Upper lobe of right lung (tissue), 1 donor: ENCODE measurements at places on chromosomes 7 and 10. TPM values are rescaled to one million over a fixed set of nuclear protein-coding genes. Genes with fewer than 3 reads are reported as not detected.

NKX2-3 gene
- total RNA-seq = 0.26 TPM

CPN1 gene
- not detected for total RNA-seq

KCNIP2 gene
- total RNA-seq = 3.0 TPM

TRIM73 gene
- total RNA-seq = 4.4 TPM

NEBL gene
- total RNA-seq = 106 TPM

BTBD16 gene
- total RNA-seq = 0.35 TPM

DNA sequence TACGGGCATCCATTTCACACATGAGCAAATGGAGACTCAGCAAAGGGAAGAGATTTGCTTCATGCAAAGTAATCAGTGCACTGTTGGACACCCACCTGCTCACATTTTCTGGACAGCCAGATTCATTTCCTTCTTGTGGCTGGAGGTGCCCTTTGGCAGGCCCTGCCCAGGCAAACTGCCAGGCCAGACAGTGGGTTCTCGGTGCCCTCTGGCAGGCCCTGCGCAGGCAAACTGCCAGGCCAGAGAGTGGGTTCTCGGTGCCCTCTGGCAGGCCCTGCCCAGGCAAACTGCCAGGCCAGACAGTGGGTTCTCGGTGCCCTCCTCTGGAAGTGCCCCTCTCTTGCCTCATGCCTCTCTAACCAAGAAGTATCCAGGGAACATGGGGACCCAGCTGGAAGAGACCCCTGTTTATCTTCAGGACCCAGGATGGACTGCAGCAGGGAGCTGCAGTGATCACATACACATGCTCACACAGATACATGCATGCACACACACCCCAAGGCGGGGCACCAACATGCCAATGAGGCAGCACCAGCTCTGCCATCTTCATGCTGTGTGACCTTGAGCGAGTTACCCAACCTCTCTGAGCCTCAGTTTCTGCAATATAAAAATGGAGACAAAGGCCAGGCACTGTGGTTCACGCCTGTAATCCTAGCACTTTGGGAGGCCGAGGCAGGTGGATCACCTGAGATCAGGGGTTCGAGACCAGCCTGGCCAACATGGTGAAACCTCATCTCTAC lies 67.1 kb downstream of the OAT start:
- H3K4me3 ChIP-seq = no peak overlapping the region
- H3K36me3 ChIP-seq = no peaks in the 10 kb centered on the region
- H3K27ac ChIP-seq = no peak overlapping the region
- peaks cover 10% of the 10 kb centered on the region for H3K4me1 ChIP-seq

DNA sequence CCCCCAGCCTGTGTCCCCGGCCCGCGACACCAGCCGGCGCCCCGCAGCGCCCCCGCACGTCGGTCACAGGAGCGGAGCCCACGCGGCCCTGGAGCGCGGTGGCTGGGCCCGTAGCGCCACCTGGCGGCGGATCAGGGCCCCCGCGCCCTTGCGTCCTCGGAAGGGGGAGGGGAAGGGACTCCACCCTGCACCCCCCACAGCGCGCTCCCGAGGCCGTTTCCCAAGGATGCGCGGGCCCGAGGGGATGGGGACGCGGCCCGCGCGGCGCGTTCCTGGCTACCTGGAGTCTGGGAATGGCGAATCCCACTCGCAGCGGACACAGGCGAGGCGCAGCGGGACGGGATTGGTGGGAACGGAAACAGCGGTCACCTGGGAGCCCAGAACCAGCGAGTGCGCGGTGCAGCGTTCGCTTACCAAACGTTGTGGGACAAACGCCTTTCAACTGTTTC lies 23.8 kb upstream of the MKI67 start:
- DNase-seq = peak; percentile 85
- peaks cover 14% of the 10 kb centered on the region for H3K27me3 ChIP-seq
- H3K4me3 ChIP-seq = peak overlapping the region; percentile 51
- H3K36me3 ChIP-seq = no peaks in the 10 kb centered on the region

DNA sequence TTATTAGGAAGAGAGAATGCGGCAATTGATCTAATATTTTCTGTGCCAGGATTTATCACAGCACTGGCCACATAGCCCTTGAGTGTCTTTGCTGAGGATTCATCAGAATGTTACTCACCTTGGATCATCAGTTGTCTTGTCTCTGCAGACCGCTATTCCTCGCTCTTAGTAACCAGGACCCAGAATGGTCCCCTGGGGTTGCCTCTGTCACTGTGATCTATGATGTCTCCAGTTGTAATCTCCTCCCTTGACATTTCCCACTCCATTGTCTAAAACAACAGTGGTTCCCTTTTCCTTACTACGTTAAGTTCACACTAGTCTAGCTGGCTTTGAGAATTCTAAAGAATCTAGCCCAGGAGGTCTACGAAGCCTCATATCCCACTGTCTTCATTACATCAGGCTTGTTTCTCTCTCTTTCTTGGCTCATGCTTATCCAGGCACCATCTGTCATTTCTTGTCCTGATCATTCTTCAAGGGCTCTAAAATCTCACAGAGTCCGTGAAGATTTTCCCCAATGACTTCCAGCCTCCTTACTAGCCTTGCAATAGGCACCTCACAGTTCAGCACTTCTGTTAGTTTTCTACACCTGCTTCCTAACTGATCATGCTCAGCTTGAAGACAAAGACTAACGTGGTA lies 125.8 kb downstream of the CUBN start:
- DNase-seq = no peak
- no peak overlapping the region for H3K4me3 ChIP-seq
- no peaks in the 10 kb centered on the region for H3K27me3 ChIP-seq

GRCh38 chr7:14380881-14381280 lies 391.4 kb upstream of the ETV1 start:
- no peaks in the 10 kb centered on the region for H3K4me1 ChIP-seq
- H3K27me3 ChIP-seq = no peaks in the 10 kb centered on the region
- no peaks in the 10 kb centered on the region for H3K36me3 ChIP-seq
- no peak overlapping the region for H3K27ac ChIP-seq
- H3K4me3 ChIP-seq = no peak overlapping the region

GRCh38 chr10:20776384-20777118 lies 120.6 kb downstream of the NEBL start:
- no peak overlapping the region for H3K27ac ChIP-seq
- no peak for DNase-seq
- H3K4me3 ChIP-seq = no peak overlapping the region
- no peaks in the 10 kb centered on the region for H3K27me3 ChIP-seq
- no peaks in the 10 kb centered on the region for H3K36me3 ChIP-seq

DNA sequence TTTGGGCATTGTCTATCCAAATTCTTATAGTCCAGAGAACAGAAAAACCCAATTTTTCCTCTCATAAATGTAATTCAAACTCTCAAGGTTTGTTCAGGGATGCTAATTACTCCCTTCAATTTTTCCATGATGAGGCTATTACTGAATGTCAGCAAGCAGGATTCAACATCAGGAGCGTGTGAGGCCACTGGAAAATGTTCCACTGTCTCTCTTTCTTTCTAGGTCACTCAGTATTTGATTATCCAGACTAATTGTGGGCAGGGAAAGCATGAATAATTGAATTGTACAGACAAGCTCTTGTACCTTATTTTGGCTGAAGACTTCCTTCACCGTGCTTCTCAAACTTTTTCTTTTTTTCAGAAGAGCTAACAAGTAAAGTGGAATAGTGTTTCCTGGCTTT lies 30.7 kb downstream of the THNSL1 start:
- H3K27ac ChIP-seq = no peak overlapping the region
- no peak for DNase-seq
- peaks cover 3% of the 10 kb centered on the region for H3K27me3 ChIP-seq
- no peaks in the 10 kb centered on the region for H3K4me1 ChIP-seq
- no peaks in the 10 kb centered on the region for H3K36me3 ChIP-seq

GRCh38 chr10:99938563-99938962 lies 71.2 kb downstream of the DNMBP start:
- no peaks in the 10 kb centered on the region for H3K36me3 ChIP-seq
- H3K27me3 ChIP-seq = no peaks in the 10 kb centered on the region
- H3K4me3 ChIP-seq = no peak overlapping the region
- no peak for DNase-seq

- peak overlapping the region; percentile 30 for H3K27ac ChIP-seq
- DNase-seq = peak; percentile 73
- H3K27me3 ChIP-seq = no peaks in the 10 kb centered on the region
- H3K36me3 ChIP-seq = no peaks in the 10 kb centered on the region
Observed at GRCh38 chr10:12333380-12334185, 15.8 kb upstream of the CAMK1D start.

- no peak overlapping the region for H3K4me3 ChIP-seq
- DNase-seq = peak; percentile 23
- H3K27me3 ChIP-seq = no peaks in the 10 kb centered on the region
- H3K36me3 ChIP-seq = no peaks in the 10 kb centered on the region
- peaks cover 20% of the 10 kb centered on the region for H3K4me1 ChIP-seq
- no peak overlapping the region for H3K27ac ChIP-seq
Observed at GRCh38 chr7:130366564-130366963, 13.7 kb upstream of the CPA1 start.

- DNase-seq = no peak
- H3K4me3 ChIP-seq = no peak overlapping the region
- no peaks in the 10 kb centered on the region for H3K36me3 ChIP-seq
- H3K27ac ChIP-seq = no peak overlapping the region
- H3K27me3 ChIP-seq = no peaks in the 10 kb centered on the region
Observed at GRCh38 chr7:113431406-113431805, 313.1 kb upstream of the SMIM30 start.

DNA sequence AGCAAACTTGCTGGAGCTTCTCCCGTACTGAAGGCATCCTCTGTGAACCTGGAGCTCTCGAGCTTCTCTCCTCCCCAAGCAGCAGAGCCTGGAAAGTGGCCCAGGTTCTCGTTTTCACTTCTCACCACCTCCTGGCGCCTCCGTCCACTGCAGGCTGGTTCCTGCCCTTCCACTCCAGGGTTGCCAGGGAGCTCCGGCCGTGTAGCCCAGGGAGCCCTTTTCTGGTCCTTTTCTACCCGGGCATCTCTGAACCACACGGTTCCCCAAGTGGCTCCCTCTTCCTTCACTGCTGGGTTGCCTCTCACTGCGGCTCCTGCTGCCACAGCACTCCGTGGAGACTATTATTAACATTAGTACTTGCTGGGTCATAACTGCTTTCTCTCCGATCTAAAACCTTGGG lies 208.6 kb upstream of the PPP2R2D start:
- H3K27ac ChIP-seq = no peak overlapping the region
- no peak overlapping the region for H3K4me3 ChIP-seq
- peak; percentile 42 for DNase-seq
- H3K4me1 ChIP-seq = no peaks in the 10 kb centered on the region
- no peaks in the 10 kb centered on the region for H3K36me3 ChIP-seq

GRCh38 chr10:44830022-44830421 lies 81.1 kb upstream of the TMEM72 start:
- no peaks in the 10 kb centered on the region for H3K4me1 ChIP-seq
- no peaks in the 10 kb centered on the region for H3K36me3 ChIP-seq
- H3K4me3 ChIP-seq = no peak overlapping the region
- no peak for DNase-seq

DNA sequence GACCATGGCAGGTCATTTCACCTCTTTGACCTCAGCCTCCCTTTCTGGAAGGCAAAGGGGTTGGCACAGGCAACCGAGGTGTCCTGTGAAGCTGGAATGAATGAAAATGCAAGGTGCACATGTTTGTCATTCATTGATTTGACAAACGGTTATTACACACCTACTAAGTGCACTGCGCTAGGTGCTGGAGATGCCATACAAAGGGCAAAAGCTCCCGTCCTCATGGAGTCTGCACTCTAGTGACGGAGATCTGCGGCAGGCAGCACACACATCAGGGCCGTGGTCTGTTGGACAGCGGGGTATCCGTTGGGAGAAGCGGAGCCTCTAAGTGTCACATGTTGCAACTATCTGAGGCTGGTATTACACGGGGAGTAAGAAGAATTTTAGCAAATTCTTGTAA lies 44.2 kb downstream of the PRF1 start:
- peaks cover 10% of the 10 kb centered on the region for H3K36me3 ChIP-seq
- H3K4me1 ChIP-seq = peaks cover 42% of the 10 kb centered on the region
- no peak overlapping the region for H3K4me3 ChIP-seq
- no peak overlapping the region for H3K27ac ChIP-seq

GRCh38 chr7:101185258-101185839 lies 5.3 kb upstream of the NAT16 start:
- H3K27me3 ChIP-seq = peaks cover 25% of the 10 kb centered on the region
- no peaks in the 10 kb centered on the region for H3K36me3 ChIP-seq
- H3K4me1 ChIP-seq = no peaks in the 10 kb centered on the region
- DNase-seq = no peak

GRCh38 chr10:119450606-119451299 lies 91.8 kb downstream of the RGS10 start:
- no peak for DNase-seq
- H3K27me3 ChIP-seq = no peaks in the 10 kb centered on the region
- H3K4me1 ChIP-seq = no peaks in the 10 kb centered on the region
- H3K27ac ChIP-seq = no peak overlapping the region
- H3K4me3 ChIP-seq = no peak overlapping the region

DNA sequence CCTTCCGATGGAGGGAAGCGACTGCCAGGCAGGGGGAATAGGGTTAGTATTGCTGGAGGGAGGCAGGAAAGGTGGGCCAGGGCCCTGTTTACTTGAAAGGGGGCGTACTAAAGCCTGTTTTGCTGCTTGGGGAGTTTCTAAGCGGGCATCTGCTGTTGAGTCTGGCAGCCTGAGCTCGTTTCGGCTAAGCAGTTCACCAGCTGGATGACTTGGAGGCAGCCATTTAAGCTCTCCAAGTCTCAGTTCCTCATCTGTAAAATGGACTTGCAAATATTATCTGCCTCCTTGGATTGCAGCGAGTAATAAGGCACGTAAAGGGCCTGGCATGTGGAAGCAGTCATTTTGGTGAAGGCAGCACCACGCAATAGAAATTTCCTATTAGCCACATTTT lies 44.0 kb downstream of the LDB3 start:
- H3K36me3 ChIP-seq = no peaks in the 10 kb centered on the region
- peaks cover 11% of the 10 kb centered on the region for H3K4me1 ChIP-seq
- H3K27ac ChIP-seq = peak overlapping the region; percentile 92
- no peaks in the 10 kb centered on the region for H3K27me3 ChIP-seq
- H3K4me3 ChIP-seq = peak overlapping the region; percentile 75

DNA sequence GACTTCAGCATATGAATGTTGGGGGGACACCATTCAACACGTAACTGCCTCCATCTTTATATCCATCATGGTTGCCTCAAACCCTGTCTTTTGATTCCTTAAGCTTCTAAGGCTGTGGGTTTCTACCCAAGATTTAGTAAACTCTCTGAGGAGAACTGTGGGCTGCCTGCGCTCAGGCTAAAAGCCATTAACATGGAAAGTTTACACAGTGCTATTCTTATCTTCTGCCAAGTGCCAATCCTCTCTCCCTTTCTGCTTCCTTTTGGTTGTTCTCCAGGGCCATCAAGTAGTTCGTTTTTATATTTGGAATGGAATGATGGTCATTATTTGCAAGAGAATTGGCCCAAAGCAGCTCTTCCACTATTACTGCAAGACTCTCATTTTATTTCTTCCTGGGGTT lies 97.3 kb upstream of the KLF14 start:
- H3K4me1 ChIP-seq = no peaks in the 10 kb centered on the region
- H3K36me3 ChIP-seq = no peaks in the 10 kb centered on the region
- DNase-seq = no peak
- H3K4me3 ChIP-seq = no peak overlapping the region
- H3K27ac ChIP-seq = no peak overlapping the region
- H3K27me3 ChIP-seq = no peaks in the 10 kb centered on the region

- no peak for DNase-seq
- H3K27me3 ChIP-seq = no peaks in the 10 kb centered on the region
- H3K36me3 ChIP-seq = no peaks in the 10 kb centered on the region
- H3K4me1 ChIP-seq = no peaks in the 10 kb centered on the region
Observed at GRCh38 chr10:59245686-59246085, 69.2 kb downstream of the PHYHIPL start.
